ENCODE measurements at places on chromosomes 2 and 18.

DNA sequence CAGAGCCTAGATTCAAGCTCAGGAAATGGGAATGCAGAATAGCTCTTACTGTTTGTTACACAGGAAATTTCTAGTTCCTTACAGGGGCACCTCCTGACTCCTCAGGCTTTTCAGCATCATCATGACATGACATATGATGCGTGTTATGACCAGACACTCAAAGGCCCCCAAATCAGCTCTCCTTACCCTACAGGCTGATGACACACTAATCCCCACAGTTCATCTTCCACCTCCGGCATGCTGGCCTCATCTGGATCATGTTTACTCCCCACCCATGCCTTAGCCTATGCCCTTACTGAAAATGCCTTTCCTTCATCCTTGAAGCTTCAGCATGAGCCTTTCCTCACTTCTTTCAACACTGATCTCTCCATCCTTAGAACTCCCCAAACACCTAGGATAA is 356.9 kb downstream of the SETBP1 start:
- no peak for DNase-seq

- DNase-seq = no peak
Observed at GRCh38 chr2:238127165-238128060, 11.1 kb upstream of the KLHL30 start.

DNA sequence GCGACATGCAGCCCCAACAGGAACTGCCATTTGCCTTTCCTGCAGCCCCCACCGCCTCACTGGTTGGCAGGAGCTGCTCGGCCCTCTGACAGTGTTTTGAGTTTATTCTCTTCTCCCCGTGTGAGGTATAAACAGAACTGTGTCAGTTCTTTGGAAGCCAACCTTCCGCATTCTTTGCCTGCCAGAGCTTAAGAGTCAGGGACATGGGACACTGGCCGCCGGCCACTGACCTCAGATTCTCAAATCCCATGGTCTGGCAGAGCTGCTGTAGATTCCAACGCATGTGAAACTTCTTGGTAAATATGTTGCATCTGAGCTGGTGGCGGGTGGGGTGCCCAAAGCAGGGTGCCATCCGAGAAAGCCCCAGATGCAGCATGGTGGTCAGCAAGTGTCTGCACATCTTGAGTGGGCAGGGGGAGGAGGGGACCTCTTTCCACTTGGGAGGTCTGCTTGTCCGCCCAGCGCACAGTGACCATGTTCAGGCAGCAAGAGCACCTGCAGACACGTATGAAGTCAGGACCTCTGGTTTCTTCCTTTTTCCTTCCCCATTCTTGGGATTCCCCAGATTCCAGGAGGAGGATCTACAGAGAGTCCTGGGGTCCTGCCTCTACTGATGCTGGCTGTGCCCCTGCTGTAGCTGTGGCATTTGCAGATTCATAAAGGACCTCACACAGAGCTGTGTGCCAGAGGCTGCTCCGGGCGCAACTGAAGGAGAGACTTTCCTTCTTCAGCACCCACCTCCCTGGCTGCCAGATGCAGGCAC is 23.8 kb downstream of the ASB18 start:
- no peak for DNase-seq

DNA sequence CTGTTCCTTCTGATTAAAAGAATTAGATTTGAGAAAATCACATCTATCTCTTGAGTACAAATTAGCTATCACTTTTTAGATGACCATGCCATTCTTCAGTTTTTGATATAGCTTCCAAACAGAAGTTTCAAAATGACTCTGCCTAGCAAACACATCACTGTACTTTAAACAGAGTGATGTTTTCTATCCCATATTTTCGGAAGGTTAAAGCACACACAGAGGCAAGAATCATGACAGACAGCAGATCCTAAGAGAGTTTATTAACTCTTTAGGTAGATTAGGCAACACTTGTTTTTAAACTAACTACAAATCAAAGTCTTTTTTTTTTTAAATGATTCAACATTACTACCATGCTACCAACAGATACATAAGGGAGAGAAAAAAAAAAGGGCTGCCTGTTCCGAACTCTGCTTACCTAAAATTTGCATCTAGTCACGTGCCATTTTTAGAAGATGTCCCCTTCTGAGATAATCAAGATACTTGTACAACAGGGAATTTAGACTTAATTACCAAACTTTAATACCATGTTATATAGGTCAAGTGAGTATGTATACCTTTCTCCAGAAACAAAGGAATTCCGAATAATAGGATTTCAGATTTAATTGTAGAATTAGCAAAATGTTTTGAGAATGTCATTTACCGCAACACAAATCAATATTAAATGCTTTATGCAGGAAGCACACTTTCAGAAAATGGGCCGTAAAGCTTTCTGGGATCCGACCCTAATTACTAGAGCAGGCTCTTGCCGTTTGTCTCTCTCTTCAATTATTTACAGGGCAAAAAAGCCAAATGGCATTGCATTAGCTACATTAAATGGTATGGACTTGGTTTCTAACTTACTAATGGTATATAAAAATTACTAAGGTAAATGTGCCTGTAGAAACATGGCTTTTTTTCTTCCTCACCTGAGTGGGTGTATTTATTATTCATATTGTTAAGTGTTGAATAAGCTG is 2.6 kb downstream of the RBMS1 start:
- DNase-seq = no peak

DNA sequence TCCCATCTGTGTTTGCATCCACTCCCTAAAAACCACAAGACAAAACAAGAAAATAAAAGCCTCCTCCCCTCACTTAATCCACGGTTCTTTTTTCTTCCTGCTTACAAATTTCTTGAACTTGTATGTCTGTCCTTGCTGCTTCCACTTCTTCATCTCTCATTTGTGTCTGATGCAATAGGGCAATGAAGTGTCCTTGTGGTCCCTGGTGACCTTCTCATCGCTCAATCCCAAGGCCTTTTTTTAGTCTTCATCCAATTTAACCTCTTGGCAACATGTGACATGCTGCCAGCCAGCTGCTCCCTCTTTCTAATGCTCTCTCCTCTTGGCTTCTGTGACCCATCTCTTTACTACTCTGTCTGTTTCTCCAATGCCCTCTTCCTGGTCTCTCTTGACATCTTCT is 87.6 kb downstream of the SEMA4F start:
- DNase-seq = no peak

DNA sequence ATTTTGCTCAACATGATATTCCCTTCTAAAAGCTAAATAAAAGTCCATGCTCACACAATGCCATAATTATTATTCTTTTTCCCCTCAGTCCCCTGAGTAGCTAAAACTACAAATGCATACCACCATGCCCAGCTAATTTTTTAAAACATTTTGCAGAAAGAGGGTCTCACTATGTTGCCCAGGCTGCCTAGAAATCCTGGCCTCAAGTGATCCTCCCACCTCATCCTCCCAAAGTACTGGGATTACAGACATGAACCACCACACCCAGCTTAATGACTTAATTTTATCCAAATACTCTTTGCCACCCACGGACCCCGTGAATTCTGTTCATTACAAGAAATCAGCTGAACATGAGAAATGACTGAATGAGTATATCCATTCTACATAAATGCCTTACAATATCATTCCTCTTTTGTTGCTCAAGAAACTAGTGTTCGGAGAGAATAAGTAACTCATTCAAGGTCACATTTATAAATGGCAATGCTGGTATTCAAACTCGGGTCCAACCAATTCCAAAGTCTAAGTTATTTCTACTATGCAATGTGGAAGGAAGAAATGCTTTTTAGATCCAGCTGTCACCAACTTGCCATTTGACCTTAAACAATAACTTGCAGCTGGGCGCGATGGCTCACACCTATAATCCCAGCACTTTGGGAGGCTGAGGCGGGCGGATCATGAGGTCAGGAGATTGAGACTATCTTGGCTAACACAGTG is 59.8 kb downstream of the NOL10 start:
- DNase-seq = no peak

GRCh38 chr2:55743583-55743982 is 49.9 kb upstream of the PNPT1 start:
- no peak for DNase-seq

DNA sequence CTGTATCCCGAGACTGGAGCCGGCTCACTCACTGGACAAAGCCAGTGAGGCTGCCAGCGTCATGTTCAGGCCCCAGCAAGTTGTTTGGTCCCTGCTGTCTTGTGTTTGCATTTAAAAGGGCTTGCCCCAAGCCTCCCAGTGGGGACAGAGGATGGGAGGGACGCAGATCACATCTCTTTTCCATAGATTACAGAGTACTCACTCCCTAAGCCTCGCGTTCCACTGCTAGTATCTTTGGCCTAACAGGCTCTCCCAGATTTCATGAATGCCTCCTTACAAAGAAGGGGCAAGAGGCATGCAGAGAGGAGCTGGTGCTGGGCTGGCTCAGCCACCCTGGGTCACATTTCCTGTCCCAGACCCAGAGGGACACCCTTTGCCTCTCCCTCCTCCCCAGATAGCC is 59.1 kb downstream of the CMPK2 start:
- no peak for DNase-seq

GRCh38 chr2:168174756-168175155 is 72.6 kb downstream of the STK39 start:
- DNase-seq = no peak

GRCh38 chr2:64760128-64760527 is 106.4 kb upstream of the SERTAD2 start:
- DNase-seq = no peak

DNA sequence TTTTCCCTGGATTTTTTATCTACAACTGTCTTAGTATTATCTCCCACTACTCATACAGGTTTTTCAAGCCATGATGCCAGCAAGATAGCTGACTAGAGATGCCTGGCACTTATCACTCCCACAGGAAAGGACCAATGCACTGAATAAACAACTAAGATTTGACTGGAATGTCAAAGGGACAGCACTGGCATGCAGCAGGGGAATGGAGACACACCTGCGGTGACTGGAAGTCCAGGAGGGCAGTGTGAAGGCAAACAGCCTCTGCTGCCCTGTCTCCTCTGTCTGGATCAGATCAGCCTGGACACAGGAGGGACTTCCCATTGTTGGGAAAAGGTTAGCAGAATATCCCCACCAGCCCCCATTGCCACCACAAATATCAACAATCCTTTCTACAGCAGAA is 85.1 kb downstream of the TMEM237 start:
- DNase-seq = no peak

DNA sequence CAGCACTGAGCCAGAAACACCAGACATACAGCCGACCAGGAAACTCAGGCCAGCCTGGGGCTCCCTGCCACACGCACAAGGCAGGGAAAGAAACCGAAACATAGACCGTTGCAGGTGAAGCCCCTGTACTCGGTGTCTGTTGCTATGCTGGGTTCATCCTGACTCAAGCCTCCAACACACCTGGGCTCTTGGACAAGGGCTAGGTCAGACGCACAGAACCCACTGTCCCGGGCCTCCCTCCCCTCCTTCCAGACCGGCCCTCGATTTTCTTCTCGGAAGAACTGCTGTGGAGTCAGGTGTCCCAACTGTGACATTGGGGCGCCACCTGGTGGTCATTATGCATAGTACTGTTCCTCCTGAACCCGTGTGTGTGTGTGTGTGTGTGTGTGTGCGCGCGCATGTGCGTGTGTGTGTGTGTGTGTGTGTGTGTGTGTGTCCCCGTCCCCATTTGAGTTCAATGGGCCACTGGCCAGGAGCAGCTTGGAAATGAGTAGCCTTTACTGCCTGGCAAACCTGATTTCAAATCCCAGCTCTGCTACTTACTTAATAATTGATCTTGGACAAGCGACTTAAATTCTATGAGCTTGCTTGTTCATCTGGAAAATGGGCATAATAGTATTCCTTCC is 55.4 kb upstream of the GLI2 start:
- peak; percentile 36 for DNase-seq

DNA sequence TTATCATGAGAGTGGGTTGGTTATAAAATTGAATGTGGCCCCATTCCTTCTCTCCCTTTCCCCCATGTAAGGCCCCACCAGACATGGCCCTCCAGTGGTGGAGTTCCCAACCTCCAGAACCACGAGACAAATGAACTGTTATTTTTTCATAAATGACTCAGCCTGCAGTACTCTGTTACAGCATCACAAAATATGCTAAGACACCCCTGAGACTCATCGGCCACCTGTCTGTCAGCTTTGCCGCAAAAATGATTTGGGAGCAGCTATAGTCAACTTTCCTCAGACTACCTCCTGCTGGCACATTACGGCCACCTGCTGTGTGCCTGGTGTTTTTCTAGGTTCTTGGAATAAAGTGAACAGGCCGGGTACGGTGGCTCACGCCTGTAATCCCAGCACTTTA is 21.4 kb upstream of the C1QL2 start:
- DNase-seq = no peak

DNA sequence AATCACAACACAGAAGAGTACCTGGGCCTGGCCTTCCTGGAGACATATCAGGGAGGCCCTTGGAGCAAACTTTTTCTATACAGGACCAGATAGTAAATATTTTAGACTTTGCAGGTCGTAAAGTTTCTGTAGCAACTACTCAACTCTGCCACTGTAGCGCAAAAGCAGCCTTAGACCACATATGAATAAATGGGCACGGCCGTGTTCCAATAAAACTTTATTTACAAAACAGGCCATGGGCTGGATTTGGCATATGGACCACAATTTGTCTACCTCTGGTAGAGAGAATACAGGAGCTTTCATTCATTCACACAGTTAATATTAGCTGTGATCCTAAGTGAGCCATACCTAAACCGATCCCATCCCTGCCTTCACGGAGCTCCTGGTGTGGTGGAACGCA is 98.6 kb upstream of the CAB39 start:
- no peak for DNase-seq

DNA sequence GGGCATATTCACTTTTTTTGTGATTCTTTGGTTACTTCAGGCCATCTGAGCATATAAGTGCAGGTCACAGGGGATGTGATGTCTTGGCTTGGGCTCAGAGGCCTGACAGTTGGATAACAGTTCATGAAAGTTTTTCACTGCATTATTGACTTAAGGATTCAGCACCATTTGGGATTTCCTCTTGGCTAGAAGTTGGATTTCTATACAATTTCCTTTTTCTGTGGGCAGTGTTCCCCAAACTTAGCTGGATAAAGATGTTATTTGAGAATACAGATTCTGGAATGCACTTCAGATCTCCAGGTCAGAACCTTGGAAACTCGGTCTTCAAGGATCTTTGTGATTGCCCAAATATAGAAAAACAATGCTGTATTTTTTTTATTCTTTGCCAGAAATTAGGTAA is 78.0 kb downstream of the GALNT3 start:
- no peak for DNase-seq

- peak; percentile 12 for DNase-seq
Observed at GRCh38 chr18:26813043-26813442, 52.5 kb downstream of the AQP4 start.

DNA sequence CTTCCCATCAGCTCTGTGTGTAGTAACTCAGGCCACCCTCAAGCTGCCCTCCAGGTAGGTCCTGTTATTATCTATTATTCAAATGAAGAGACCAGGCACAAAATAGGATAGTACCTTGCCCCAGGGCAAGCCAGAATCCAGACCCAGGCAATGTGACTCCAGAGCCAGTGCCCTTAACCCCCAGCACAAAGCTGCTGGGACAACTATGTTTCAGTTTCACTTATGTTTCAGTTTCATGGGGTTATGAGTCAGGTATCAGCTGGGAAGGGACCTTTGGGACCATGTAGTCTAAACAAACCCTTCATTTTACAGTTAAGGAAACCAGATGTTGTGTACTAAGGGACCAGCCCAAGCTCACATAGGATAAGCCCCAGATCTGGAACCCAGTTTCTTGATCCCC is 10.0 kb downstream of the HK2 start:
- no peak for DNase-seq

GRCh38 chr2:170830166-170830565 is 13.5 kb downstream of the GAD1 start:
- no peak for DNase-seq

GRCh38 chr2:75580156-75580555 is 19.4 kb upstream of the EVA1A start:
- no peak for DNase-seq

GRCh38 chr18:67728364-67728763 is 211.8 kb upstream of the DSEL start:
- no peak for DNase-seq
